Central memory CD4-positive, alpha-beta T cell (primary cell): ENCODE measurements at places on chromosomes 4 and X.
A peak's percentile ranks its signal among the peaks of the same experiment; 100 is the strongest.

DNA sequence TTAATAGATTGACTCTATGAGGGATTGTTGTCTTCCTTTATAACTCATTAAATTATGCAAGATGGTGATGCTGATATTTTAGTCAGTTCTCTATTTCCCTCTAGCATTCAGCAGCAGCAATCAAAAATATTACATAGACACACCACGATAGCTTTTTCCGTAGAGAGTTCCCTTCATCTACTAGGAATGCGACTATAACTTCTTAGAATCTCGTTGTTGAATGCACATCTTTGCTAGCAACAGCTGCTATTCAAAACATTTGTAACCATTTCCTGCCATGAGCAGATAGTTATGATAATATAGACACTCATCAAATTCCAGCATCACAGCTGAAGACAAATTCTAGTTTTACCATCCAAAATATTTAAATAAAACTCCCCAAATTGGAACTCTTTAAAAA lies 147.4 kb upstream of the FGF13 start:
- no peak for DNase-seq

DNA sequence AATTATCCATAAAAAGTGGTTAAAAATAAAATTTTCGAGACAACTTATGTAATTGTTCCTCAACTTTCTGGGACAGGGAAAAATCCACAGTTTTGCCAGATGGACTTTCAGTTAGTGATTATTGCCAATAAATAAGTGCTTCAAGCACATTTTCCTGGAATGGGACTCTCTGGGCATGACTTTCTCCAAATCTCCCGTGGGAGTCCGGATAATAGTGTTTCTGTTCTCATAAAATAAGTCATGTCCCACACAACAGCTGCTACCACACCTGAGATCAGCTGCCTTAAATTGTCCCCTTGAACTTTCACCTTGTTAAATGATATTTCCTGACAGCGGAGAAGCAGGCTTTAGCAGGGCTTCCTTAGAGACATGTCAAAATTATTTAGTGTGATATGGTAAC lies 133.4 kb upstream of the NAP1L5 start:
- no peak for DNase-seq

DNA sequence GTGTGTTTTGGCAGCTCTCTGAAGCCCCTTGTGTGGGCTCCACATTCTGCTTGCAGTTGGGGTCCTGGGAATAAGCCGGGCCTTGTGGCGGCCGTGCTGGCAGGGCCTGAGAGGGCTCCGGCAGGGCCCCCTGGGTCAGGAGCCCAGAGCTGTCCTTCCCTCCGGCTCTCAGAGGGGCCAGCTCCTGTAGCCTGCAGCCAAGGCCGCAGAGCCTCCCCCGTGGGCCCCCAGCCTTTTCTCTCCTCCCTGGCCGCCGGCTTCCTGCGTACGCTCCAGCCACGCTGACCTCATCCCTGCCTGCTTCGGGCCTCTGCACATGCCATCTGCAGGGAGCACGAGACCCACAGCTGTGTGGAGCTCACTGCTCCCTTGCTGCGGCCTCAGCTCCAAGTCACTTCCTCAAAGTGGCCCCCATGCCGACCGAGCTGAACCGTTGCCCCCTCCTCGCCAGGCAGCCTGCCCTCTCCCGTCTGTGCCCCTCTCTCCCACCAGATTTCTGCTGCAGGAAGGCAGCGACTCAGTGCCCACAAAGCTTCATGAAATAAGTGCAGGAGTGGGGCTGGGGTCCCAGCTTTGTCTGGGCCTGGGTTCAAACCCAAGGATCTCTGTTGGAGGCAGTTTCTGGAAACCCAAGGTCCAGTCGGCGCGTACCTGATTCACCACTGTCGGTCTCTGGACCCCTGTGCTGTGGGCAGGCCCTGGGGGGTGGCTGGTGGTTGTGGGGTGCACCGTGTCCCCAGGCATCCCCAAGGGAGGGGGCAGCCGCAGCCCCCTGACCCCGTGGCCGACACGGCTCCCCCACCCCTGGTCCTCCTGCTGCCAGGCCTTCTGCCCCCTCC lies 57.1 kb upstream of the NKX1-1 start:
- no peak for DNase-seq

DNA sequence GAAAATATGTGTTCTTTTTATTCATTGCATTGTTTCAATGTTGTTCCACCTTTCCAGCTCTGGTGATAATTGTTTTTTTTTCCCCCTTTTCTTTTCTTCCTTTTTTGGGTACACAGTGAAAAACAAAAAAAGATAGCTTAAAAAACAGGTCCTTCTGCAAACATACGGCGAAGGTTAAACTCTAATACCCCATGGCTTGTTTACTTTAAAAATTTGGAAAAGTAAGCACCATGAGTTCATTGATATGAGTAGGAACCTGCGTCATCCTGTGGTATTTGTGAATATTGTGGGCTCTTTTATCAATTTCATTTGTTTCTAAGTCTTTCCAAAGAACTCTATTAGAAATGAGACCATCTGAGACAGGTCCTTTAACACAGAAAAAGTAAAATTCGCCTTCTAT lies 123.5 kb downstream of the CHRNA9 start:
- no peak for DNase-seq

DNA sequence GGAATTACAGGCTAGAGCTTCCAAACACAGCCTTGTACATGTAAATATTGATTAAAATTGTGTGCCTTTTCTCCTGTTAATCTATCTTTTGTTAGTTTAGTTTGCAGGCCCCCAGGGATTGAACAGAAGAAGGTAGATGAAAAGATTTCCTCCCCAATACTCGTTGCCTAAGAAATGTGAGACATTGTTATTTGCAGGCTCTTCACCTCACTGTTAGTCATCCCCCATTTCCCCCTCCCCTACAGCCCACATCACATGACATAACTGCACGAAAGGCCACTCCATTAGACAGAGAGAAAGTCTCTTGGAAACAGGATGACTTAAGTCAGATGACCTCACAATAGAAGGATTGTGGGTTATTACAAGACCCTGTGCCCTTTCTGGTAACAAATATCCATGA lies 13.3 kb upstream of the MID1 start:
- no peak for DNase-seq

GRCh38 chr4:133921280-133922195 lies 280.1 kb downstream of the PABPC4L start:
- no peak for DNase-seq

DNA sequence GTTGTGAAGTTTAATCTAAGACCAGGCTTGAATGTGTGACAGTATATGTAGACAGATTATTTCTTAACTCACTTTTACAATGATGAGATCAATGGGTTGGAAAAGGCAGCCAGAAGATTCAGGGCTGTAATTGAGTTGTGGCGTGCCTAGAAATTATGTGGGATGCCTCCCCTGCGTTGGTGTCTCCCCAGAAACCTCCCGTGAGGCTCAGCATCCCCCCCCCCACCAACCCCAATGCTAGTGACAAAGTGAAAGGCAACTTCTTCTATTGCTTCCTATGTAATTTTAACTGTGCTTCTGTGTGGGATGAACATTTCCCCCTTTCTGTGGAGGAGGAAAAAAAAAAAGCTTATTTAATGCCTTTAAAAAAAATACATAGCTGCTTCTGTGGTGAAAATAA lies 297.9 kb downstream of the ARHGAP10 start:
- DNase-seq, result no peak

DNA sequence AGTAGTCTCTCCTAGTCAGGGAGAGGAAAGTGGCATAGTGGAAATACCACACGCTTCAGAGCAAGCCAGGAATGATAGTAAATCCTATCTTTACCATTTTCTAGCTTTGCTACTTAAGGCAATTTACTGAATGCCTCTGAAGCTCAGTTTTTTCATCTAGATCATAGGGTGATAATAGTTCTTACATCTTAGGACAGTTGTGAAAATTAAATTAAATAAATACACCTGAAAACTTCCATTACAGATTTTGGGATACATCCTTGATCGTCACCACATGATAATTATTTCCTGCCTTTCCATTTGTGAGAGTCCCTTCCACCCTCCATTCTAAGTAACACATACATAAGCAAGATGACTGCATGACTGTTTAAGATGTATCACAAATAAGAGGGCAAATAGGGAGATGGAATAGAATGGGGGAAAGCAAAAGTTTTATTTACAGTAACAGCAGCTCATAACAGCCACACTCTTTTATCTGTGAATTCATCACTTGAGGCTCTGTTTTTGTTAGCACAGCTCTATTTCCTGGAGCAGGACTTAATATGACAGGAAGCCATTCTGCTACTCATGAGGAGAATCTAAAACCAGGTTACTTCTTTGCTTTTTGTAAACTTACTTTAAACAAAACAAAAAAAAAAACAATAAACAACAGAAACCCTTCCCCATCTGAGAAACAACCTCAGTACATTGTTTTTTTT lies 13.4 kb downstream of the P2RY10 start:
- no peak for DNase-seq

DNA sequence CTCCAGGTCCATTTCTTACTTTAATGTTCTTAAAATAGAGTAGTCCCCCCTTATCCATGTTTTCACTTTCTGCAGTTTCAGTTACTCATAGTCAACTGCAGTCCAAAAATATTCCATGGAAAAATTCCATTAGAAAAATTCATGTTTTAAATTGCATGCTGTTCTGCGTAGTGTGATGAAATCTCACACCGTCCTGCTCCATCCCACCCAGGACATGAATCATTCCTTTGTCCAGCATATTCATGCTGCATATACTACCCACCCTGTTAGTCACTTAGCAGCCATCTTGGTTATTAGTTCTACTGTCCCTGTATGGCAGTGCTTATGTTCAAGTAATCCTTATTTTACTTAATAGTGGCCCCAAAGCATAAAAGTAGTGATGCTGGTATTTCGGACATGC lies 5.4 kb upstream of the PDLIM5 start:
- DNase-seq, result no peak

- DNase-seq, result peak; percentile 52
Measured at GRCh38 chrX:76428243-76429130, 977 bp downstream of the MAGEE1 start.

DNA sequence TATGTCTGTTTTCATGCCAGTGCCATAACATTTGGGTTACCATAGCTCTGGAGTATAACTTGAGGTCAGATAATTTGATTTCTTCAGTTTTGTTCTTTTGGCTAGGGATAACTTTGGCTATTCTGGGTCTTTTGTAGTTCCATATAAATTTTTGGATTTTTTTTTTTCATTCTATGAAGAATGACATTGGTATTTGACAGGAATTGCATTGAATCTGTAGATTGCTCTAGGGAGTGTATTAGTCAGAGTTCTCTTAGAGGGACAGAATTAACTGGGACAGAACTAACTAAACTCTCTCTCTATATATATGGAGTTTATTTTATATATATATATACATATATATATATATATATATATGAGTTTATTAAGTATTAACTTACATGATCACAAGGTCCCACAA lies 32.2 kb upstream of the SLIT2 start:
- DNase-seq, result no peak

DNA sequence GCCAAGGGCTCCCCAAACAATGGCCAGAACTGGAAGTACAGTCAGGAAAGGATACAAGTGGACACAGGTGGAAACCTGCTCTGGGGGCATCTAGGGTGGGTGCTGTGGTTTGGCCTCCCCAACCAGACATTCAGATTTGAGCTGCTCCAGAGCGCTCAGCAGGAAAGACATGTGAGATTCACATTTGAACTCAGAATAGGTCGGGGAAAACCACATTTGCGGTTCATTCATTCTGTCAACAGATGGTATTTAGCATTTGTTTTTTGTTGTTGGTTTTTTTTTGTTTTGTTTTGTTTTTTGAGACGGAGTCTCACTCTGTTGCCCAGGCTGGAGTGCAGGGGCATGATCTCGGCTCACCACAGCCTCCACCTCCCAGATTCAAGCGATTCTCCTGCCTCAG lies 44.0 kb downstream of the STEEP1 start:
- DNase-seq, result no peak

DNA sequence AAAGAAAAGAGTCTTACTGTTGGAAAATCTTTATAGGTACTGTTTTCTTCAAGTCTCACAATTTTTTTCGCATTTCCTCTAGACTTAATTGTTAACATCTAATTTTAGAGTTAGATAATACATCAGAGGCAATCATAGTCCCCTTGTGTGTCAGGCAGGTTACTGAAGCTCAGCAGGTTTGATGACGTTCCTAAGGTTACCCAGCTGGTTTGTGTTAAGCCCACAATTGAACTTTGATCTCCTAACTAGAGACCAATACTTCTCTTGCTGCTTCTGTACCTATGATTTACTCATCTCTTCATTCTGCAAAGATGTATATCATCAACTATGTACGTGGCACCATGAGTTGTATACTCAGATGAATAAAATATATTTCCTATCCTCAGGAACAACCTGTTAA lies 131.6 kb upstream of the STIM2 start:
- no peak for DNase-seq

GRCh38 chr4:188660796-188661195 lies 521.6 kb downstream of the TRIML1 start:
- no peak for DNase-seq

DNA sequence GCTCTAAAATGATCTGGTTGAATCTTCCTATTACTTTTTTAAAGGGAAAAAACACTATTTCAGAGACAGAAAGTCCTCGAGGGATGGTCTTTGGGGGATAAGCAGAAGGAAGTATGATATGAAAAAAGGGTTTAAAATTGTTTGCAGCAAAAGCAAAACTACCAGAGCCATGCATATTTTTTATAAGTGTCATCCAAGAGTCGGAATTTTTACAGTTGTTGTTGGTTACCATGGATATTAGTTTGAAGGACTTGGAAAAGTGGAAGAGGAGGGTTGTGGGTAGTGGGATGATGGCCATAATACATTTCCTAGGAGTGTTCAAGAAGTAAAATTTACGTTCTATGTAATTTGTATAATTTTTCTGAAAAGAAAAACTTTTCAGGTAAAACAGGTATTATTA lies 134.4 kb downstream of the PCDH7 start:
- no peak for DNase-seq

GRCh38 chrX:79154596-79155359 lies 10.3 kb downstream of the GPR174 start:
- no peak for DNase-seq

GRCh38 chrX:13130816-13131215 lies 86.4 kb upstream of the FAM9C start:
- DNase-seq, result no peak

GRCh38 chrX:16123222-16123786 lies at the start of gene GRPR:
TSS of gene GRPR (plus strand) at chrX:16123565. CDS start at chrX:16123954, 389 bp downstream.
- peak; percentile 22 for DNase-seq

- no peak for DNase-seq
Measured at GRCh38 chr4:2127609-2128332, 68.6 kb downstream of the NAT8L start.

- DNase-seq, result no peak
Measured at GRCh38 chr4:189600718-189601435, 339.8 kb upstream of the FRG1 start.

GRCh38 chr4:55733932-55734331 lies 85.7 kb upstream of the EXOC1L start:
- no peak for DNase-seq

- DNase-seq, result no peak
Measured at GRCh38 chr4:144376866-144377265, 236.3 kb upstream of the GYPA start.

GRCh38 chr4:82320351-82320750 lies 53.4 kb downstream of the HNRNPD start:
- DNase-seq, result no peak

DNA sequence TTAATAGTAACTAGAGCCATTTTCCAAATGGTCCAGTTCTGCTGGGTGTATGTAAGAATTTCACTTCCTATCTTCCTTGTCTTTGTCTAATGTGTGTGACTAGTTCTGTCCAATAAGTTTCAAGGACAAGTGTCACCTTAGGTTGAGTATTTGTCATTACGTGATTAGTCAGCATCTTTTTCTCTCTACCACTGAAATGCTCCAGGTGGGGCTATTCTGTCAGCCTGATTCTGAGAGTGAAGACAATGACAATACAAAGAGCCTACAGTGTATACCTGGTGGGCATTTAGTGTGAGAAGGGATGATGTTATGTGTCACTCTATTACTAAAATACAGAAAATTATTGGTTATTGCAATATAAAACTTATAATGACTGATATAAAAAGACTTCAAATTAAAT lies 876.3 kb downstream of the C4orf33 start:
- no peak for DNase-seq
